ENCODE measurements at places on chromosomes 16 and 17.

DNA sequence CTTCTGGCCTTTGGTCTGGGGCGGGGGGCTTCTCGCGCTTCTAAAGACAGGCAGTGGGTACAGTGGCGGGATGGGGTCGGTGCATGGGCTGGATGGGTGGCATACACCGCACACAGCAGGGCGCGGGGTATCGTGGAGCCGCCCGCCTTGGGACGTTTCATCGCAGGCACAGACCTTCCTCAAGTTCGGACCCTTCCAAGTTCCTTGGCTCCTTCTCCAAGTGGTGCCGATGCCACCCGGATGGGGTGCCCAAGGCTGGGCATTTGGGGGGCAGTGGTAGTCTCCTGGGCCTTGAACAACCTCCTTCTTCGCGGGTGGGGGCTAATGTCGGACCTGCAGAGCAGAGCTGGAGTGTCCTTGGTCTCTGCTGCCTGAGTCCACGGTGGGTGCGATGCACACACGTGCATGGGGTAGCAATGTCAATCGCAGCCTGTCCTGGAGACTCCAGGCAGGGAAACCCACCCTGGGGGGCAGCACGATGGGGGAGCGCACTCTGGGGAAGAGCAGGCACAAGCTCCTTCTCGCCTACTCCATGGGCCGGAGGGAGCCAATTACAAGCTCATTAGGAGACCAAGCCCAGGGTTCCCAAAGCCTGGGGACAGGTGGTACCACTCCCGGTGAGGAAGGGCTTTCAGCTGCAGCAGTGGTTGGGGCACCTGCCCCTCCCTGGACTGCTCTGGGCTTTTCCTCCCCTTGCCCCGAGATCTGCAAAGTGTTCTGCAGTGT, 686 bp upstream of the MTSS2 start:
- no peak for DNase-seq

GRCh38 chr17:28896884-28897768, at the start of gene FLOT2:
TSS of gene FLOT2 (minus strand) at chr17:28897733. CDS start at chr17:28897574, 159 bp downstream.
- DNase-seq = peak; percentile 26

- no peak for DNase-seq
These were observed 7.6 kb upstream of the AXIN1 start for GRCh38 chr16:359871-360697.

- DNase-seq = no peak
These were observed 26.2 kb upstream of the PMFBP1 start for GRCh38 chr16:72198021-72198711.

DNA sequence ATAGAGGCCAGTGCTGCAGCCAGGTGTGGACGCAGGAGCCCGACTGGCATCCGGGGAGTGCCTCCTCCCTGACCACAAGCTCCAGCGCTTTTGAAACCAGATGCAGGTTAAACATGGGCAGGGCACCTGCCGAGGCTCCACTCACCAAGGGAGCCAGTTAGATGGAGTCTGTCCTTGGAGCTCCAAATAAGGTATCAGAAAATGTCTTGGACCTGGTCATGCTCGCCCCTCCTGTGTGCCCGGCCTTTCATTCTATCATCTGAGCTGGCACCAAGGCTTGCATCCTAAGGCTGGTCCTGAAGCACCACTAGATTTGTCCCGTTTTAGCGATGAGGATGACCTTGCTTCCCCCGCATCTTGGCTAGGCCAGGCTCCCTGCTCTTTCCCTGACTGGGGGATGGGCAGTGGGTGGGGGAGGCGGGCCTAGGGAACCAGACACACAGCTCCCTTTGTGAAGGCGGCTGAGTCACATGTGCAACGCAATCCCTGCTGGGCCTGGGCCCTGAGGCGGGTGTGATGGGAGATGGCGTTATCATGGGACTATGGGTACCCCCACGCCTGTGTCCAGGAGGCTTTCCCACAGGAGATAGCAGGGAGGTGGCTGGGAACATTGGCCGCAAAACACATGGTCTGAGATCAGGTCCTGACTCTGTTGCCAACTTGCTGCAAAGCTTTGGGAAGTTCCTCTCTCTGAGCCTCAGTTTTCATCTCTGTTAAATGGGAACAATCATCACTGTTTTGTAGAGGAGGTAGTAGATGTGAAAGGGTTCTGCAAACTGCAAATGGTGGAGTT, 5.0 kb upstream of the ADGRG1 start:
- no peak for DNase-seq

DNA sequence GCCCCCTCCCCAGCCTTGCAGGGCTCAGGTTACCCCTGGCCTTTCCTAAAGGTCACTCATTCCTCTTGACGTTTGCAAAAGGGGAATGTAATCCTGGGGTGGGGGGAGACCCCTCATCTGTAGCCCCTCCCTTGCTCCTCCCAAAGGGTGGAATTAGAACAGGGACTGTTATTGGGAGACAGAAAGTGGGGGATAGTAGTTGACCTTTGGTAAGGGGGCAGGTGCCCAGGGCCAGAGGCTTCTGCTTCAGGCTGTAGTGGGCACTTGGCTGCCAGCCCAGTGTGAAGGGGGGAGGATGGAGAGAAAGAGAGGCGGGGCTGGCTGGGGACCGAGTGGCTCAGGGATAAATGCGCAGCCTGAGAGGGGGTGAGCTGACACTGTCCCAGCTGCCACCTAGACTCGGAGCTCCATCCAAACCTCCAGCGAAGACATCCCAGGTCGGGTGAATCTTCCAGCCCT, at the start of gene ENO3:
Gene ENO3, plus strand, starts transcription at position 374 of the 459 bp plus-strand sequence. CDS start 711 bp downstream, outside the sequence.
- no peak for DNase-seq

DNA sequence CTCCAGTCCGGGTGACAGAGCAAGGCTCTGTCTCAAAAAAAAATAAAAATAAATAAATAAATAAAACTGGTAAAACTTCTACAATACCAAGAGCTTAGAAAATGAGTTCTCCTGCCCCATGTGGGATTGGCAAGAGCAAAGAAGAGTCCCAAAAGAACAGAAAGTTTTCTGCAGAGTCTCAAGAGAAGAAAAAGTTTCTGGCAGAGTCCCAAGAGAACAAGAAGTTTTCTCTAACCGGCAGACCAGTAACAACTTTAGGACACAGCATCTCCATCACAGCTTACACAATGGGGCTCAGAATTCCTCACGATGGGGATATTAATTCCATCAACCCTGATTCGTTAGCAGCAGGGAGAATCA, 1.1 kb downstream of the SLC39A11 start:
- DNase-seq = no peak

DNA sequence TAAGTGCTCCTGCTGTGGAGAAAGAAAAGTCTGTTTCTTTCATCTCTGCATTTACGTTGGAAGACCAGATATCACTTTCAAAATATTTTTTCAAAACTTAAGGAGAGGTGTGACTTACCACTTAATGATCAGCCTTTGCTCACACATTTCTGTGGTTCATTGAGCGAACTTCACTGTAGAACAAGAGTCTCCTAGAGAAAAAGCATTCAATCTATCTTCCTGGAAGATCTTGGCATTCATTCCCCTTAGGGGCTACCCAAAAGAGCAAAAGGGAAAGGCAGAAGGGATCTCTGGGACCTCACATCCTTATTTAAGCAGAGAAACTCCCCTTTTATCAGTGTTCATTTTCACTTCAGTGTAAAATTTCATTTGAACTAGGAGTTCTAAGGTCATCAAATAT, 61.2 kb downstream of the HS3ST3A1 start:
- DNase-seq = no peak

DNA sequence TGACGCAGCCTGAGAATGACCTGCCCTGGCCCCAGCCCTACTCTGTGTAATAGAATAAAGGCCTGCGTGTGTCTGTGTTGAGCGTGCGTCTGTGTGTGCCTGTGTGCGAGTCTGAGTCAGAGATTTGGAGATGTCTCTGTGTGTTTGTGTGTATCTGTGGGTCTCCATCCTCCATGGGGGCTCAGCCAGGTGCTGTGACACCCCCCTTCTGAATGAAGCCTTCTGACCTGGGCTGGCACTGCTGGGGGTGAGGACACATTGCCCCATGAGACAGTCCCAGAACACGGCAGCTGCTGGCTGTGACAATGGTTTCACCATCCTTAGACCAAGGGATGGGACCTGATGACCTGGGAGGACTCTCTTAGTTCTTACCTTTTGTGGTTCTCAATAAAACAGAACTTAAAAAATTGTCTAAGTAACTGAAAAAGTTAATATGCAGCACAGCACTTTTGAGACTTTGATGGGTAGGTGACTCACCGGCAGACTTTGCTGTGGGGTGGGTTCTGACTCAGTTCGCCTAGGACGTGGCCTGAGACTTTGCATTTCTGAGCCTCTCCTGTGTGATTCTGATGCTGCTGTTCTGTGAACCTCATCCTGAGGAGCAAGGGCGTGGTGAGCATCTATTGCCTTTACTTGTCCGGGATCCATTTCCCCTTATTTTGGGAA, 5.7 kb downstream of the LAT start:
- peak; percentile 33 for DNase-seq

DNA sequence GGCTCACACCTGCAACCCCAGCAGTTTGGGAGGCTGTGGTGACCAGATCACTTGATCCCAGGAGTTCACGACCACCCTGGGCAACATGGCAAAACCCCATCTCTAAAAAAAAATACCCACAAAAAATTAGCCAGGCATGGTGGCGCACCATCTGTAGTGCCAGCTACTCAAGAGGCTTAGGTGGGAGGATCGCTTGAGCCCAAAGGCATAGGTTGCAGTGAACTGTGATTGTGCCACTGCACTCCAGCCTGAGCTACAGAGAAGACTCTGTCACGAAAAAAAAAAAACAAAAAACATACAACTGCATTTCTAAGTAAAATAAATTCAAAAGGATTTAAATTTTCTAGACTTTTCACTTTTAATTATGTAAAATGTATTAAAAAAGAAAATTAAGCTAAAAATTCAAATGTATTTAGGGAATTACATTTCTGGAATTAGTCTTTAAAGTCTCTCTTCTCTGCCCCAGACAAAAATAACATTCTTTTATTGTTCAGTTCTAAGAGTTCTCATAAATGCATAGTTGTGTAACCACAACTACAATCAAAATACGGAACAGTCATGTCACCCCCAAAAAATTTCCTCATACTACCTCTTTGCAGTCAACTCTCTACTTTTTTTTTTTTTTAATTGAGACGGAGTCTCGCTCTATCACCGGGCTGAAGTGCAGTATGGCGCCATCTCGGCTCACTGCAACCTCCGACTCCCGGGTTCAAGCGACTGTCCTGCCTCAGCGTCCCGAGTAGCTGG, 14.1 kb downstream of the FAM222B start:
- no peak for DNase-seq

- DNase-seq = no peak
These were observed 26.4 kb upstream of the CLEC18A start for GRCh38 chr16:69924777-69925191.

DNA sequence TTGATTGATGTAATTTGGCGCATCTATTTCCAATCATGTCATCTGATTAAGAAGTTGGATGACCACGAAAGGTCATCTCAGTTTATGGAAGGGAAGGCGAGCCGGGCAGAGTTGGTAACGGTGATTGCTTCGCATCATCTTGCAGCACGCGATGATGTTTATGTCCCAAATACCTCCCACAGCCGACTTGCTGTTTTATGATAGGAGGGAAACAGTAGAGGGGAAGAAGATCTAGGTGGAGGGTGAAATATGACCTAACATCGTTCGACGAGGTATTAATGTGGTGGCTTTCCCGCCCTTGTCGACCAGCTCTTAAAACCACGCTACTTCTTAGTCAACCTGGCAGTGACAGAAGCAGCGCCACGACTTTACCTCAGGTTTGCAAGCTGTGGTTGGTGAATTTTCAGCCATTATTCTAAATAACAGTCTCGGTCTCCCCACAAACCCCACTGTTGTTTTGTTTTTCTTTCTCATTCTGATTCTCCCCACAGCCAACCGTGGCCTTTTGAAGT, 805 bp upstream of the TANC2 start:
- no peak for DNase-seq

DNA sequence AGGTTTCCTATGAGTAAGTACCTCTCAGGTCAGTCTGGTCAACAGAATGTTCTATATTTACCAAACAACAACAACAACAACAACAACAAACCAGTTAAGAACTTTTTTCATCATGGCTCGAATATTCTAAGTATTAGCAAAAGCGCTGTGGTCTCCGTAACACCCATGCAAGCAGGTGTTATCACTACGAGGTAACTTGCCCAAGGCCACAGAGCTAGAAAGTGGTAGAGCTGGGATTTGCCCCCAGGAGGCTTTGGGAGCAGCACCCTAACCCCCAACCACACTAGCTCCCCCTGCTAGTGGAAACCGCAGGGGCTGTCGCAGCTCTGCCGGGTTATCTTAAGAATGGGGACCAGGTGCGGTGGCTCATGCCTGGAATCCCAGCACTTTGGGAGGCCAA, 23.9 kb upstream of the C16orf74 start:
- no peak for DNase-seq

- DNase-seq = no peak
These were observed 29.1 kb downstream of the CDH13 start for GRCh38 chr16:82655720-82656490.

GRCh38 chr17:72693151-72693878, 399.2 kb downstream of the SLC39A11 start:
- DNase-seq = no peak

DNA sequence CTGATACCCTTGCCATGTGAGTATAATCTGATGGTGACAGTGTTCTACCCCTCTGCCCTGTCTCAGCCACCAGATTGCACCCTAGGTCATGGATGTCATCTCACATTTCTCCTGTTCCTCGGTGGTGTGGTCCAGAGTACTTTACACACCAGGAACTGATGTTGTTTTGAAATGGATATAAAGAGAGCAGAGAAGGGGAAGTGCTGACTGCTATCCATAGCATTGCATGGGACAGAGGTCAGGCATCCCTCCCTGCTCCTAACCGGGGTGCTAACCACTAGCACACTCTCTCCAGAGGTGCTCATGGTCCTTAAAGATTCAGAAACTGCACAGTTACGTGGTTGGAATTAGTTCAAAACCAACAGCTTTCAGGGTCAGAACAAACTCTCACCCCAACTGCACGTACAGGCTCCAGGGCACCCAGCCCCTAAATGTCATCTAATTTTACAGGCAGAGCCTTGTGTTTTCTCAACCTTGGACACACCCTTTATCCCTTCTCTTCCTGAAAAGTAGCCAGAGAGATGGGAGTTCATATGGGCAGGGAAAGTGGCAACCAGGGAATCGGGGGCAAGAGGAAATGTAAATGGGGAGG, 16.3 kb downstream of the TTLL6 start:
- DNase-seq = no peak

- no peak for DNase-seq
These were observed 9.7 kb downstream of the RAD51C start for GRCh38 chr17:58702045-58702476.
